Kasumi-1 (cell line): ENCODE measurements at places on chromosomes 3 and 15.

DNA sequence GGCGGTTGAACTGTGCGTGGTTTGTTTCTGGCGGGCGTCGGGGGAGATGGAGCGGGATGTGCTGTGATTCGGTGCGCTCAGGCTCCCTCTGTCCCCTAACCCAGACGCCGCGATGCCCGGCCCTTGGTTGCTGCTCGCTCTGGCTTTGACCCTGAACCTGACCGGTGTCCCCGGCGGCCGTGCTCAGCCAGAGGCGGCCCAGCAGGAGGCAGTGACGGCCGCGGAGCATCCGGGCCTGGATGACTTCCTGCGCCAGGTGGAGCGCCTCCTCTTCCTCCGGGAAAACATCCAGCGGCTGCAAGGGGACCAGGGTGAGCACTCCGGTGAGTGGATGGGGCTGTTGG, 1.2 kb downstream of the TRH start:
- no peak for DNase-seq

- DNase-seq = no peak
Measured at GRCh38 chr15:49888323-49888693, 230.7 kb downstream of the ATP8B4 start.

DNA sequence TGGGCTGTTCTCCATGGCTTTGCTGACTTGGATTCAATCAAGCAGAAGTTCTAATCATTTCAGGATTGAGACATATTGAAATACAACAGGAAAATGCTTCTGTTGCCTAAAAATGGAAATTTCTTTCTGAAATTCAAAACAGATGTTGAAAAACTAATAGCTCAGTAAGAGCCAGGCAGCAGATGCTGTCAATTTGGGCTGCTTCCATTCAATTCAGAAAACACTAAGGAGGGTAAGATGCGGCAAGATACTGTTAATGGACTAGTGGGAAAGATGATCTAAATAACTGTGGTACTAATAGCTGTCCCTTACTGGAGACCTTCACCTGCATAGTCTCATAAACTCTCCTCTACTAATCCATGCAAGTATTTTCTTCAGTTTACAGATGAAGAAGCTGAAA, 53.5 kb downstream of the DGKG start:
- no peak for DNase-seq

DNA sequence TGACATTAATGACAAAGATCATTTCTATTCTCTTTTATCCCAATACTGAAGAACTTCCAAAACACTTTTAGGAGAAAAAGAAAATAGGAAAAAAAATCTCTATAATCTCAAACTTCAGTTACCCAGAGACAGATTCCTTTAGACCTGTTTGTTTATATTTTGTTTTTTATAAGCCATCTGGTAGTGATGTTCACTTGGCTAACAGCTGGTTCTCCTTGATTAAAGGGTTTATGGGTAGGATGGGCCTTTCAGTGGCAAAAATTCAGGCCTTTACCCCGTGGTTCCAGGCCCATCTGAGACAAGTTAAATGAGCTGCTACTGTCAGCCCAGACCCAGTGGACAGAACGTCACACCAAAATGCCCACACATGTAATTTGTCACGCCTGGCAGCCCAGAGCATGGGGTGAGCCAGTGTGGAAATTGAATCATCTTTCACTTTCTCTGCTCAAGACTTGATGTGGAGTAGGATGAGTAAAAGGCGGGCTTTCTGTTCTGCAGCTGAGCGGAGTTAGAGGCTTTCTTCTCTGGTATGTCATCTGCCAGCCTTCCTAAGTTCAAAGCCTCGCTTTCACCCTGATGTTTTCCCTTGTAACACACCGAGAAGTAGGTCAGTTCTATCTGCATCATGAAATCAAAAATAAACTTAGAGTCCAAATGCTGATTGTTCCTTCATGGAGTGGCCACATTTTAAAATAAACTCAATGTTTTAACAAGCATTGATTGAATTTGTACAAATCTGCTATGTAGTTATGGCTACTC, 62.5 kb upstream of the SKOR1 start:
- DNase-seq = no peak

GRCh38 chr3:191882289-191882688, 421.3 kb downstream of the PYDC2 start:
- no peak for DNase-seq

DNA sequence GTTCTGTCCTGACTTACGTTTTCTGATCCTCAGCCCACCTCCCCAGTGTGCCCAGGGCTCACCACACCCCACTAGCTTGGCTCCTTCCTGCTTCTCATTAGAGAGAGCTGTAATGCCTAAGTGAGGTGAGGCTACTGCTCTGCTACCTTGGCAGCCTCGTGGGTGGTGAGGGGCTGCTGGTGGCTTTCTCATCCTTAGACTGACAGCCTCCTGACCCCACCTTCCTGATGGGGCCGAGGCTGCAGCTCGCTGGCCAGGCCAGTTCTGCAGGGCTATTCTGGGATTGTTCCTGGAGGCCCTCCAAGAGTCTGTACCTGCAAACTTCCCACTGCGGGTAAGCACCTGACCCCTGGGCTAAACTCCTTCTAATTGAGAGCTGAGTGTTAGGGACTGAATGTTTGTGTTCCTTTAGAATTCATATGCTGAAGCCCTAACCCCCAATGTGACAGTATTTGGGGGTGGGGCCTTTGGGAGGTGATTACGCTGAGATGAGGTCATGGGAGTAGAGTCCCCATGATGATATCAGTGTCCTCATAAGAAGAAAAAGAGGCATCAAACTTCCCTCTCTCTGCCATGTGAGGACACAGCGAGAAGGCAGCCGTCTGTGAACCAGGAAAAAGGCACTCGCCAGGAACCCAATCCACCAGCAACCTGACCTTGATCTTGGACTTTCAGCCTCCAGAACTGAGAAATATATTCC, 38.1 kb upstream of the IQSEC1 start:
- no peak for DNase-seq

- DNase-seq = no peak
Measured at GRCh38 chr15:41633609-41634008, 26.6 kb upstream of the MGA start.

GRCh38 chr3:22585911-22586310, 617.2 kb upstream of the UBE2E2 start:
- DNase-seq = no peak

- DNase-seq = no peak
Measured at GRCh38 chr3:5428607-5429516, 241.4 kb downstream of the EDEM1 start.

GRCh38 chr15:55224892-55225291, 28.2 kb upstream of the RSL24D1 start:
- peak; percentile 43 for DNase-seq

- no peak for DNase-seq
Measured at GRCh38 chr3:181824961-181825360, 113.2 kb downstream of the SOX2 start.

- DNase-seq = no peak
Measured at GRCh38 chr15:66095871-66096687, 157.5 kb downstream of the MEGF11 start.

DNA sequence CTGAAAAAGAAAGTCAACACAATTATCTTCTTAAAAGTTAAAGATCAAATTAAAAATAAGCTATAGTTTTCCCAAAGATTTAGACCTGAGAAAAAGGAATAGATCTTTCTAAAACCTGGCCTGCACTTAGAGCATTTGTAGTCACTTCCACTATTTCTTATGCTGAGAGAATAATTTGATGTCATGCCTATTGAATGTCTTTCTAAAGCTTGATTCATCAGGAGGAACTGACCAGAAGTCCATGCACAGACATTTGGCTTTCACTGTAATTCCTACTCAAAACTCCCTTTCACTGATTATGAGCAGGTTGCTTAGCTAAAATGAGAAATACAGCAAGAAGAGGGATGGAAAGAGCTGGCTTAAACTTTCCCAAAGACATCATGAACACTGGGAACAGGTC, 4.3 kb downstream of the GREM1 start:
- no peak for DNase-seq

- no peak for DNase-seq
Measured at GRCh38 chr3:126540951-126541627, 17.1 kb downstream of the CHST13 start.

DNA sequence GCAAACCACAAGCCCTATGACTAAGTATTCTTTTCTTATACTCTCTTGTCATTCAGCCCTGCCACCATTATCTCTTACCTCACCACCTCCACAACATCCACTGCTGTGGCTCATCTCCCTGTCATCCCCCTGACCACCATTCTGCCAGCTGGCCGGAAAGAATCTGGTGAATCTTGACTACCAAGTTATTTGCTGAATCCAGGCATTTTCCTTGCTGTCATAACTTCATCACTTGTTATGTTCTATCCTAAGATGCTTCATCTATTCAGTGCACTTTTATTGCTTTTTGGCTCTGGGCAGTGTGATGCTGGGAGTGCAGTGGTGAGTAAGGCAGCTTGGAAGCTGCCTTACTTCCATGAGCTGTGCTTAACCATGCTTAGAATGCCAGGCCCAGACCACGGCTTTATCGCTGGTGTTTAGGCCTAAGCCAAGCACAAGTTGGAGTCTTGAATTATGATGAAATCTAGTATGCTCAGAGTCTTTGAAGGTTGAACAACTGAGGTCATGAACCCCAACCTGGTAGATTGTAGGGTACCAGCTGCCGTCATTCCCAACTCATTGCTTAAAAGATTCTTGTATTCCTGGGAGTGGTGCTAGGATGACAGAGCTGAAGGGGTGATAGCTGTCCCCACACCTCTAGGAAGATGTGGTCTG, 27.0 kb upstream of the APH1B start:
- DNase-seq = no peak

DNA sequence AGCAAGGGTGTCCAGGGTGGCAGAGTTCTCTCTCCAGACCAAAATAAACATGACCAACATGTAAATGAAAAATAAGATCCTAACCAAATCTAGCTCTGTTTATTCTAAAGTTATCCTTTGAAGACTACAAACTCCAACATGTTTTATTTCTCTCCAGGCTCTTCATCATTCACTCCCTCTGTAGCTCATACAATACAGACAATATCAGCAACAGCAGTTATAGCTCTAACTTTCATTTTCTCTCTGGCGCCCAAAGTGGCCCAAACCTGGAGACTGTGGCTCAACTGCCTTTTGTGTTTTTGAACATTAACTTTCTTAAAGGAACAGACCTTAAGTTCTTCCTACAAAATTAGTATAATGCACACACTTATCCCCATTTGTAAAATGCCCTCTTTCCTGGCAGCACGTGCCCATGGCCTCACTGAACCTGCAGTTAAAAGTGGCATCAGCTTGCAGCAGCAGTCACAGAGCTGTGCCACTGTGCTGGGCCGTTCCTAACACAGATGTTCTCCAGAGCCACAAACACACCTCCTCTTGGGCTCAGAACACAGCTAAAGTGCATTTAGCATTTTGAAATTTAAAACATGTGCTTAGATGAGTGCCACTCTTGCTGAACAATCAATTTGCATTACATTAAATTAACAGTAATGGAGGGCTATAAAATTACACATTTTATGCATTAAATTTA, 91.9 kb downstream of the RORA start:
- DNase-seq = no peak

- DNase-seq = no peak
Measured at GRCh38 chr15:25838191-25838870, 24.8 kb downstream of the ATP10A start.
